ENCODE measurements at places on chromosomes 13 and 19.

- peak; percentile 4 for DNase-seq
These were observed 1395.8 kb downstream of the EFNB2 start for GRCh38 chr13:105139380-105140285.

DNA sequence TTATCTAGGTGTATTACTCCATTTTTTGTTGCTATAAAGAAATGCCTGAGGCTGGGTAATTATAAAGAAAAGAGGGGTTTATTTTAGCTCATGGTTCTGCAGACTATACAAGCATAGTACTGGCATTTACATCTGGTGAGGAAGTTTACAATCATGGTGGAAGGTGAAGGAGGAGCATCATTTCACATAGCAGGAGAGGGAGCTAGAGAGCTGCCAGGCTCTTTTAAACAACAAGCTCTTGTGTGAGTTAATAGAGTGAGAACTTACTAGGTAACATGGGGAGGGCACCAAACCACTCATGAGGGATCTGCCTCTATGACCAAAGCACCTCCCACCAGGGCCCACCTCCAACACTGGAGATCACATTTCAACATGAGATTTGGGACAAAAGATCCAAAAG lies 221.7 kb upstream of the GPC6 start:
- no peak for DNase-seq

DNA sequence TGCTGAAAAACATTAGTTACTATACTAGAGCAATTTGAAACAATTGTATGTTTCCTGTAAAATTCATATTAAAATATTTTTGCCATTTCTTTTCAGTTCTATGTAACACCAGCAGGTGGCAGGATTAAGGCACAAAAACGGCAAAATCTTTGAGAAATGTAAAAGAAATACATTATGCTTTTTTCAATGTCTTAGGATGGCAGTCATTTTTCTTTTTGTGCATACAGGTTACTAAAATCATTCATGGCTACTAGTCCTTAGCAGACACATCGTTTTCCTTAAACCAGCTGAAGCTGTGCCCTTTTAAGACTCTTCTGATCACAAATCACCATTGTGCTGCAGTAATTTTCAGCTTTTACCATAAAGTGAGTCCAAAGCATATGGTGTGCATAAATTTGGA lies 800.7 kb upstream of the SLITRK5 start:
- DNase-seq: no peak

DNA sequence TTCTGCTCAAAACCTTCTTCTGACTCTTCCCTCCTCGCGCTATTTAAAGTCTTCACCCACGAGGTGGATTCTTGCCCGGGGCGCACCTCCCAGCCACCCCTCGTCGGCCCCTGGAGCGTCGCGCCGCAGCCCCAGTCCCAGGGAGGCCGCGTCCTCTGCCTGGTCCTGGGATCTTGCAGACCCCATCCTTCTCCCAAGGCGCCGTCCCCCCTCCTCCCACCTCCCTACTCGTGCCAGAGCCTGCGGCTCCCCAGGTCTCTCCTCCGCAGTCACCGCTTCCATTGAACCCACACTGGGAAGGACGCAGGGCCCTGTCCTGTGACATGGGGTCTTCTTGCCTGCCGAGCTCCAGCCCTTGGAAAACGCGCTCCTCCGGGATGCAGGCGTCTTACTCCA lies 486 bp downstream of the ZNF808 start:
- no peak for DNase-seq

GRCh38 chr19:4800591-4801081 lies 9.1 kb downstream of the FEM1A start:
- DNase-seq: no peak

DNA sequence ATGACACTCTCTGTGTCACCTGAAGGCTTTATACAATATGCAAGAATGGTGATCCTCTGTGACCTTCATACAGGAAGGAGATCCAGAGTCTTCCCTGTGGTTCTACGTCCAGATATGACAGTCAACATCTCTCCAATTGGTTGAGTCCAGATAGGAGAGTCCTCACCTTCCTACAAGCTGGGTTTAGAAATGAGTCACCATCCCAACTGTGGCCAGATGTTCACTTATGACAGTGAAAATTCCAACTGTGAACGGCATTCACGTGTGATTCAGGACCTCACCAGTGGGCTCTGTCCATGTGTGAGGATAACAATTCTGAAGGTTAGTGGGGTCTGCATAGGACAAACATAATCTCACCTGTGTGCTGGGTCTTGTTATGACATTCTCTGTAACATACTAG lies 52.5 kb upstream of the ZNF728 start:
- DNase-seq: no peak

GRCh38 chr19:46426506-46427162 lies 2.1 kb downstream of the PNMA8C start:
- DNase-seq: no peak

GRCh38 chr13:80217614-80218456 lies 123.1 kb downstream of the SPRY2 start:
- DNase-seq: no peak

- DNase-seq: no peak
These were observed 21.8 kb upstream of the PLEKHF1 start for GRCh38 chr19:29643361-29643935.

DNA sequence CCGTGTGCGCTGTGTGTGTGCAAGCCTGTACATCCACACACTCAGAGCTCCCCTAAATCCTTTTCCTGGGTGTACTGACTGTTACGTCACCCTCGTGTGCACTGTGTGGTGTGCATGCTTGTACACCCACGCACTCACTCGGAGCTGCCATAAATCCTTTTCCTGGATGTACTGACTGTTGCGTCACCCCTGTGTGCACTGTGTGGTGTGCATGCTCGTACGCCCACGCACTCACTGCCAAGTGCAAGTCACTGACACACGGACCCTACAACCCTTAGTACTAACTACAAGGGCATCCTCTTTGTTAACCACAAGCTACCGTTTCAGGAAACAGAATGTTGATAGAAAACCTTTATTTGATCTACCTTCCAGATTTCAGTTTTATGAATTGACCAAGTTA lies 983.4 kb downstream of the EFNB2 start:
- DNase-seq: no peak

DNA sequence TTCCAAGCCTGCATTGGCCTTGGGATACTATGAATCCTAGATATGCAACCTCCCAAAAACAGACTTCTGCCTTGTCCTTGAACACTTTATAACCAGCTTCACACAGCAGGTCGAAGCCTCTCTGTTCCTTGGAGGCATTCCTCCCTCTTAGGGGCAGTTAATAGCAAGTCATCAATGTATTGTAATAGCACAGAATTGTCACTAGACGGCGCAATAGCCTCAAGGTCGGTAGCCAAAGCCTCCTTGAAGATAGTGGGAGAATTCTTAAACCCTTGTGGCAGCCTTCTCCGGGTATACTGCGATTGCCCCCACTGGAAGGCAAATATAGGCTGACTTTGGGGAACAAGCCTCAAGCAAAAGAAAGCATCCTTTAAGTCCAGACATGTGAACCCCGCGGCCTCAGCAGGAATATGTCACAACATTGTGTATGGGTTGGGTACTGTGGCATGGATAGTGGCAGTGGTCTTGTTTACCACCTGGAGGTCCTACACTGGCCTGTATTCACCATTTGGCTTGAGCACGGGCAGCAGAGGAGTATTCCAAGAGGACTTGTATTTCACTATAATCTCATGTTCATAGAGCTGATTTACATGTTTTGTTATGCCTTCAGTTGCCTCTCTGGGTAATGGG lies 61.1 kb downstream of the ZNF431 start:
- no peak for DNase-seq

GRCh38 chr19:51727349-51727880 lies 3.6 kb upstream of the HAS1 start:
- DNase-seq: no peak

Data from esophagus squamous epithelium (tissue), 5 donors.